AG09319 (cell line): ENCODE measurements at places on chromosomes 1 and 21.

DNA sequence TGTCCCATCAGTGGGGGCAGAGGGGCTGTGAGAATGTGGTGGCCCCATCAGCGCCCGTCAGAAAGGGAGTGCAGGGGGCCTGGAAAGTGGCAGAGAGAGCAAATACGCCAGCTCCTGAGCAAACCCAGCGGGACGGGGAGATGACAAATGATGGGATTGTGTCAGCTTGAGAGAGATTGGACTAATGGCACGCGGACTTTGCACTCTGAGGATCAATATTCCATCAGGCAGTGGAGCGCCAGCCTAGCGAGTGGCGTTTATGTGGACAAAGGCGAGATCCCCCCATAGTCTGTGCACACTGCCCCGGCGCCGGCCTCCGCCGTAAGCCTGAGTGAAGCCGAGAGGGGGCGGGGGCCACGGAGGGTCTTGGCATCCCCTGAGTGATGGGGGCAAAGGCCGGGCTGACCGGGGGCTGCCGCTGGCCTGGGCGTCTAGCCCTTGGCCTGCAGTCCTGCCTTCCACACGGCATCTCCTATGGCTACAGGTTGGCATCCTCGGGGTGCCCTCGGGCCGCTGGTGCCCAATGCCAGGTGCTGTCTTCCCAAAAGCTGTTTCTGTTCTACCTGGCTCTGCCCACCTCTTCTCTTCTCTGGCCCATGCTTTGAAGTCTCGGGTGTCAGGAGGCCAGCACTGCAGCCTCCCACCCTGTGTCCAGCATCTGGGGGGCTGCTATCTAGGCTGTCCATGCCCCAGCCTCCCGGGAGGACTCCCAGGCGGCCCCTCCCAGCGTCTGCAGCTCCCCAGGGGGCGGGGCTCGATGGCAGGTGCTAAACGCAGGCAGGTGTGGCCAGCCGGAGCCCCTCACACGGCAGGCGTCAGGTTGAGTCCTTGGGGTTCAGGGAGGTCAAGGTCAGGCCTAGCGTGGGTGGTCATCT lies 46.5 kb downstream of the PRDM16 start:
- no peak for DNase-seq

- DNase-seq, result no peak
Measured at GRCh38 chr1:6889875-6890480, 104.7 kb downstream of the CAMTA1 start.

GRCh38 chr1:170734412-170735175 lies 70.7 kb downstream of the PRRX1 start:
- no peak for DNase-seq

DNA sequence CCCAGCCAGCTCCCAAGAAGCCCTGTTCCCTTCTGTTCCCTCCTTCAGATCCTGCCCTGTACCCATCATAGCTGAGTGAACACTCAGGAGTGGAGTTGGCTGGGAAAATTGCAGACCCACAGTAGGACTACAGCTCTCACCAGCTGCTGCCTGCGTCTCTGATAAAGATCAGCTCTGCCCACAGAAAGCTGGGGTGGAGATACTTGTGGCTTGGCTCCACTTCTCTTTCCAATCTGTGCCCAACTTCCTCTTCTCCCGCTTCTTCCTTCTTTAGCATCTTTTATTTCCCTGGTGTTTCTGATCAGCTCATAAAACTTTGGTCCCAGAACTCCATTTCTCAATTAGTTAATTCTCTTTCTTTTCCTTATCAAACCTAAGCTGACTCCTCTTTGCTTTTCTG lies 5.5 kb upstream of the CD1A start:
- DNase-seq, result no peak

GRCh38 chr1:202200112-202200548 lies 6.5 kb downstream of the LGR6 start:
- DNase-seq, result no peak

DNA sequence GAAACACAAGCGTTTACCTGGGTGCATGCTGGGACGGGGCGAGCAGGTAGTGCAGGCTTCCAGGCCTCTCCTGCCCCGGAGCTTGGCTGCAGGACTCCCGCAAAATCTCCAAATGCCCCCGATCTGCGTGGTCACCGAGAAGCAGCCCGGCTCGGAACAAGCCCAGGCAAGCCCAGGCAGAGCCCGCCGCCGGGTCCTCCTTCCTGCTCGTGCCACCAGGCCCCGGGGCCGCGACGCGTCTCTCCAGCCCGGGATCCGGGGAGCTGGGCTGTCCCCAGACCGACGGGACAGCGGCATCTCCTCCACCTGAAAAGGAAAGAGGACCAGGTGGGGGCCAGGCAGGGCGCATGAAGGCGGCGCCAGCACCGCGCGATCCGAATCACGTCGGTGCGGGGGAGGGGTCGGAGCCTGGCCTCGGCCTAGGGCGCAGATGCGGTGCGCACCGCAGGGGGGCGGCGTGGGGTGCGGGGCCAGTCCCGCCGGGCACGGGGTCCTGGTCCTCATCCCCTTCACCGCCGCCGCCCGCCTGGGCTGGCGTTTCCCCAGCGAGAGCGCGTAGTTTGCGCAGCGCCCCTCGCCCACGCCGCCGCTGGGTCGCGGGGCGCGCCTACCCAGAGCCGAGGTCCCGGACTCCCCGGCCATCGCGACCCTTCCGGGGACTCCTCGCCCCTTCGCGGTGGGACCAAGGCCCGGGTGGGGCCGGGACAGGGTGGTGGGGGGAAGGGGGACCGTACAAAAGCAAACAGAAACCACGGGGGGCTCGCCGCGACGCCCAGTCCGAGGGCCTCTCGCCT lies 52.4 kb upstream of the H6PD start:
- no peak for DNase-seq

DNA sequence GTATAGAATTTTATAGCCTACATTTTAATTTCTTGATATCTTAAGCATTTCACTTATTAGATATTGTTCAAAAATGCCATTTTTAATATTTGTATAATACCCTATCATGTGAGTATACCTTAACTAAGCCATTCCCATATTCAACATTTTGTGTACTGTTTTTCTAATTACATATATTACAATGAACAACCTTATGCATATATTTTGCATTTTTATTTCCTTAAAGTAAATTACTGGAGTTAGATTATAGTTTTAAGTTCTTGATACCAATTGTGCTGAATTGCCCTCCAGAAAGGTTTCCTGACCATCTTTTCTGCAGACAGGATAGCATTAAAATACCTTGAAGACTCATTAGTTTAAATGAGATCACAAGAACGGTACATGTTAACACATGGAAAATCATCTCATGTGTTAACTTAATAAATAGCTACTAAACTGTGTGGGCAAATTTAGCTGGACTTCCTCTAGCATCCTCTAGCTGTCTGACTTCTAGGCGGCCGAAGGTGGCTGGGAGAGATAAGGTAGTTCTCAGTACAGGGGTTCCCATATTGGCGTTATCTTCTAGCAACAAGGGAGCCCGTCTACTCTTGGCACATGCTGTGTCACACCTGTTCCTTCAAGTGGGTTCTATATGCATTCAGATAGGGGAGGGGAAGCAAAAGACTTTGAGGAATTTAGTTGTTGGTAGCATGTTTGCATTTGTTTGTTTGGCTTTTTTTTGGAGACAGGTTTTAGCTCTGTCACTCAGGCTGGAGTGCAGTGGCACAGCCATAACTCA lies 8.9 kb downstream of the DCLRE1B start:
- no peak for DNase-seq

GRCh38 chr1:17405898-17406759 lies 33.3 kb downstream of the RCC2 start:
- peak; percentile 14 for DNase-seq

GRCh38 chr1:112460615-112461014 lies 48.1 kb upstream of the WNT2B start:
- no peak for DNase-seq

DNA sequence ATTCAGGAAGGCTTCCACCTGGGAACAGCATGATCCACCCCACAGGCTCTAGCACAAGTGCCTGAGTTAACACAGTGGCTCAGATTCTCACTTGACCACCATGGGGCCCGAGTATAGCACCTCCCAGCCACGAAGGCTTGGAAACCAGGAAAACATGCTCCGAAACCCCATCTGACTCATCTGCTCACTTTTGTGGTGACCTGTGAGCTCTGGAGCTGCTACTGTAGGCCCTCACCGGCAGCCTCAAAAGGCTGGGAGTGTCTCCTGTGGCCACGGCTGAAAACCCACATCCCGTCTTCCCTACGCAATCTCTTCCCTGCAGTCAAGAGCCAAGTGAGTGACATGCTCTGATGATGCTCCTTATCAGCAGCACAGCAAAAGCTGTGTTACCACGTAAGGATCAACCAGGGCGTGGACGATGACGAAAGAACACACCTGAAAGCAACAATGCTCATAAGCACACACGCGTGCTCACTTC lies 81.4 kb downstream of the TGFBR3 start:
- no peak for DNase-seq

GRCh38 chr1:4309676-4310320 lies 344.6 kb upstream of the AJAP1 start:
- no peak for DNase-seq

DNA sequence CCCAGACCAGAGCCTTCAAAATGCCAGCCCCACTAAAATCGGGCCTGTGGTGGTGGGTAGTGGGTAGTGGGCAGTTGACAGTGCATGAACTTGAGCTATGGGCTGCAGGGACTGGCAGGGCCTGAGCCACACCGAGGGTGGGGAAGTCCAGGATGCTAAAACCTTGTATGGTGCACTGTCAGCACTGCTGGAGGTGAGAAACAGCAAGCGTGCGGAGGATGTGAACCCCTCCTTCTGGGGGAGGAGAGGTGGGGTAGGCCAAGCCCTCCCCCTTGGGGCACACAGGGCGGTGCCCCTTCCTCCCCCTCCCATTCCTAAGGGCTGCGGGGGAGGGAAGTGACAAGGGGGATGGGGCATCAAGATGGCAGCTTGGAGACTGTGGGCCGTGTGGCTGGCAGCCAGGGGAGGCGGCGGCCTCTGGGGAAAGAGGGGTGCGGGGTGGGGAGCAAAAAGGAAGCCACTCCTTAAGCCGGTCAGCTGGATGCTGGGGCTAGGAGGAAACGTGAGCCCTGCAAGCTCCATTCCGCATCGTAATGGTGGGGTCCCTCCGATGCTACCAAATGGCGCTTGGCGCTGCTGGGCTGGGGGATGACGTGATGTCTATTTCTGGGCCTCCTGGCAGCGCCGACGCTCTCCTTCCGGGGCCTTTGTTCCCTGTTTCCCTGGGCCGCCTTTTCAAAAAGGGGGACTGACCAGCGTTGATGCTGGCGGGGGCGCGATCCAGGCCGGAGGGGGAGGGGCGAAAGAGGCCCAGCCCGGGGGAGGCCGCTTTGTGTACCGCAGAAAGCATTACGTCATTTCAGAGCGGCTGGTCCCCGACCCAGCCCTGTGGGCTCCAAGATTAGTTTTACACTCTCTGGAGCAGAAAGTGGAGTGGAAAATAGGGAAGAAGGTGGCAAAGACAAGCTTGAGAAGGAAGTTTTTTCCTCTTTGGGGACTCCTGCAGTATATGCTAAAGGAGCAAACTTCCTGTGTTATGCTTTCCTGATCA lies 809 bp downstream of the SYT11 start:
- peak; percentile 43 for DNase-seq

DNA sequence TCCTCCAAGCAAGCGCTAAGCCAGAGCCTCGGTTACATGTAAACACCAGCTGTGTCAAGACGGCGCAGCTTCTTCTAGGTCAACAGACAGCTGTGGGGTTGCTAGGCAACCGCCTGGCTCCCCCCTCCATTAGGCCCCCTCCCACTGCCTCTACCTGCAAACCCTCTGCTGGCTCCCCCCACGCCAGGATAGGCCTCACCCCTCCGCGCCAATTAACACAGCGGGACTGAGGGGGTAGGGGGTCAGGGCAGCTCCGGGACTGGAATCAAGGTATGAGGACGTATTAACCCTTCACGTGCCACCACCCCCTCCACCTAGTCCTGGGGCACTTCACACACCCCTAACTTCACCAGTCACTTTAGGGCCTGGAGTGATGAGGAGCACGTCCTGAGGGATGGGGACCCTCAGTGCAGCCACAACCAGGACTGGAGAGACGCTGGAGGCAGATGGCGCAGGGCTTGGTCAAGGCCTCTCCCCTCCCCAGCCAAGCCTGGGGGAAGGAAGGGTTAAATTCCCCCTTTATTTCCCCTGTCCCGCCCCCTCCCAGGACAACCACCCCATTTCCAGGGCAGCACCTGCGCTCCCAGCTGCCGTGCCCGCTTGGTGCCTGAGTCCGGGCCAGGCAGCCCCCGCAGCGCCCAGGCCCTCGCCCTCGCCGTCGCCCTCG lies 37.4 kb upstream of the WASF2 start:
- DNase-seq, result no peak

- DNase-seq, result no peak
Measured at GRCh38 chr1:218658899-218659298, 313.8 kb downstream of the TGFB2 start.
